ENCODE measurements at places on chromosomes 3 and 15. TPM values are rescaled to one million over a fixed set of nuclear protein-coding genes. Genes with fewer than 3 reads are reported as not detected.

The TPRG1 gene
- not detected for total RNA-seq

The ZNF860 gene
- total RNA-seq, result 3.4 TPM

The GASK1A gene
- total RNA-seq, result not detected

The LRRC31 gene
- not detected for total RNA-seq

The SLC24A5 gene
- total RNA-seq, result not detected

DNA sequence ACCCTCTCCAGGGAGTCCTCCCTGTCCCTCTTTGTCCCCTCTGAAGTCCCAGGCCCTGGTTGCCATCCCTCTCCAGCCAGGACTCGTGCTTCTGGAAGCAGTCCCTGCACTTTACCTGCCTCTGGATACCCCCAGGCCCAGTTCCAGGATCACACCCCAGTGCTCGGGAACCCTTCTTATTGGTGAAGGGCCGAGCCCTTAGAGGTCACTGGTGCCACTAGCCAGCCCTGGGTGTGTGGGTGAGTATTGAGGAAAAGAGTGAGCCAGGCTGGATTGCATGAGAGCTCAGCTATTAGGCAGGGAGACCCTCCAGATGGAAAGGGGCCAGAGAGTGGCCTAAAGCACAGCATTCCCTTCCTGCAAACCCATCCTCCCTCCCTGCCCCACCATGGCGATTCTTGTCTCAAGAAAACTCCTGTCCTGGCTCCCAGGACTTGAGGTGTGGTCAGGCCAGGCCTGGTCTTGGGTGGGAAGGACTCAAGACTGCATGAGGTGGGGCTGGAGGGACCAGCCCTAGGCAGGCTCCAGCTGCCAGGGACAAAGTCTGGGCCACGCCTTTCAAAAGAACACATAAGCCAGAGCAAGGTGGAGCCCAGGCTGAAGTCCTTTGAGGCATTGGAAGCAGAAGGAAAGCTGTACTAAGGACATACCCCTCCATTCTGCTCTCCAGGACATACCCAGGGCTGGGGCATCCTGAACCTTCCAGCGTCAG is 4.8 kb upstream of the PHGR1 start:
- no peak for DNase-seq

DNA sequence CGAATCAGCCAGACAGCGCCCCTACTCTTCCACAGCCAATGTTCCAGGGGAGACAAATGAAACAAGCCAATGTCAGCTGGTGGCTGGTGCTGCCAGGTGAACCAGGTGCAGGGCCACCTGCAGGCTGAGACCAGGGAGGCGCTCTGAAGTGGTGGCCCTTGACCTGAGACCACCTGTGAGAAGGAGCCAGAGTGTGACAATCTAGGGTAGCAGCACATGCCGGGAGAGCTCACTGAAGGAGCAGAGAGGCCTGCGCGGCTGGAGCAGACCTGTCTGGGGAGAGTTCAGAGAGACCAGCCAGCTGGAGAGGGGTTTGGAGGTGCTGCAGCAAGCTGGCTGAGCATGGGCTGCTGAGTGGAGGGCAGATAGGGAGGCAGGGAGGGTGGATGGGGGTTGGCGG is 693 bp upstream of the STAB1 start:
- no peak for DNase-seq

- DNase-seq, result peak; percentile 82
These were observed 81.6 kb downstream of the HERC1 start for GRCh38 chr15:63752075-63752684.

DNA sequence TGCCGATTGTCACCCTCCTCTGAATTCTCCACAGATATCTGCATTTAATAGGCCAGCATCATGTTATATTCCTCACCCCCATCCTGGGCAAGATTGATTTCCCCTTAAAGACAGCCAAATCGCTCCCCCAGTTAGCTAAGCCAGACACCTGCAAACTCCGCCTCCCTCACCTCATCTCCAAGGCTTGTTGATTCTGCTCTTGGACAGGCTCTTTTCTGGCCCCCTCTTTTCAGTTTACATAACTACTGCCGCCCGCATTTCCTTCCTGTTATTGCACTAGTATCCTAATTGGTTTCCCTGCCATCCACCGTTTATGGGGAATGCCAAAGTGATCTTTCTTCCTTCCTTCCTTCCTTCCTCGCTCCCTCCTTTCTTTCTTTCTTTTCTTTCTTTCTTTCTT is 214.7 kb upstream of the MRPL3 start:
- no peak for DNase-seq

GRCh38 chr3:150663461-150663860 is 40.3 kb downstream of the ERICH6 start:
- no peak for DNase-seq

- DNase-seq, result no peak
These were observed 130.3 kb downstream of the DTWD1 start for GRCh38 chr15:49751191-49751590.

DNA sequence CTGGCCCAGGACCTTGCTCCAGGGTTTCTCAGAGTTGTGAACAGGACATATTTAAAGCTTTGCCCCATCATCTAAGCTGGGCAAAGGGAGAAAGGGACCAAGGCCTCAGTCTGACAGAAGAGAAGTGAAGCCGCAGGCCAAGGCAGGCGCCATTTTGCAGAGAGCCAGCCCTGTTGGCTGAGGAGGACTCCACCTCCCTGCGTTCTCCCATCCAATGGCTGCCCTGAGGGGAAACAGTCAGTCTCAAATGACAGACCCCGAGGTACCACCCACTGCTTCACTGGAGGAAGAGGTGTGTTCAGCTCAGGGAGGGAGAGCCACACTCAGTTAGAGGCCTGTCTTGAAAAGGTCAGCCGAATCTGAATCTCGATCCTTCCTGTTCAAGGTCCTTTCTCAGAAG is 86.1 kb downstream of the ADAMTS17 start:
- DNase-seq, result no peak

- peak; percentile 32 for DNase-seq
These were observed 36.0 kb upstream of the ULK4 start for GRCh38 chr3:41997702-41998550.

DNA sequence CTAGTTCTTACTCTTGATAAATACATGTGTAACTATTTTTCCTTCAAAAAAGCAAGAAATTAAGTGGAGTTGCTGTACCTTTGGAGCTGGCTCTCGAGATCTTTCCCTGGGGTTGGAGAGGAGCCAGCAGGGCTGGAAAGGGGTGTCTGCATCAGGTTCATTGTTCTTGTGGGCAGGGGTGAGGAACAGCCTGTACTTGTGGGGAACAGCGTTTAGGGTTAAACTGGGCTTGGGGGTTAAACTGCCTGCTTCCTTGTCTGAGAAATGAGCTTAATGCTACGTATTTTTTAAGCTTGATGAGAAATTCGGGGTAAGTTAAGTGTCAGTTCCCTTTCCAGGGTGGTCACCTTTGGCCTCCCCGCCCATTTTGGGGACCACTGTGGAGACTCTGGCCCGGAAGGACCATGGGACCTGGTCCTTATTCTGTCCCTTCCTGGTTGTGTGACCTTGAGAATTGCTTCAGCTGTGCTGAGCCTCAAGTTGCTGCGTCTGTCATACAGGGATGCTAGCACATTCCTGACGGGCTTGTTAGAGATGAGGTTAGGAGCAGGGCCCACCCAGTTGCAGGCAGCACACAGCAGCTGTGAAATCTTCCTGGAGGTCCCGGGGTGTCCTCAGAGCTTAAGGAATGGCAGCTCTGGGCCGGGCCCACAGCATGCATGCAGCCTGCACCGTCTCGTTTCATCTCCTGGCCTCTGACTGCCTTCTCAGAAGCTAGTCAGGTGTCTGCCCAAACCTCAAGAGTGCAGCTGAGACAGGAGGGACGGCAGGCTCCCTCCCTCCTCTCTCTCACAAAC is 11.6 kb downstream of the H1-8 start:
- DNase-seq, result peak; percentile 55

DNA sequence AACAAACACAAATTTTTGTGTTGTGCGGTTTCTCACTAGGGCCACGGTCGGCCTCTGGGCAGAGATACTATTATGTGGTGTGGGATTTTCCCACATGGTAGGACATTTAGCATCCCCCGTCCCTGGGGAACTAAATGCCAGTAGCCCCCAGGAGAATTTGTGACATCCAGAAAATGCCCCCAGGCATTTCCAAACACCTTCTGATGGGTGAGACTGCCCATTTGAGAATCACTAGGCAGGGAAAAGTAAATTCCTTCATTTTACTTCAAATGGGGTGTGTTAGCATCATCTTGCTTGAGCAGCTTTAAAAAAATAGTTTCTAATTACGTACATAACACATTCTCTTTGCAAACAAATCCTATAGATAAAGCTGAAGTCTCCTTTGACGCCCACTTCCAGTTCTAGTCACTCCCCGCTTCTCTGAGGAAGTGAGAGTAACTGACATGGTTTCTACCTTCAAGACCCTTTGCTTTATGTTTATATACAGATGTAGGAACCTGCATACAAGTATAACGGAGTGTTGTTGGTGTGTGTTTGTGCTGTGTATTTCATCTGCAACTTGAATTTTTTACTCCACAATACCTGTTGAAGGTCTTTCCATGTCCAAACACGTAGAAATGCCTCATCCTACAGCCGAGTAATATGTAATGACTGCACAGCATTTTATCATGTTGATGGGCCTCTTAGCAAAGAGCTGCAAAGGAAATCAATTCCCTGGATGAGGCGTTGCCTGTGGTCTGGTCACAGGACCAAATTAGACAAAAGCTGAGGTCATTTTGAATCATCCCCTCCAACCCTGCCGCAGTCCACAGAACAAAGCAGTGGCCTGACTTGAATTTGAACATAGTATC is 31.4 kb upstream of the ZBTB38 start:
- DNase-seq, result peak; percentile 85

- no peak for DNase-seq
These were observed 63.9 kb downstream of the NME9 start for GRCh38 chr3:138265745-138266144.

GRCh38 chr15:65077981-65078352 is 1.4 kb downstream of the KBTBD13 start:
- peak; percentile 83 for DNase-seq

- peak; percentile 54 for DNase-seq
These were observed 20.3 kb upstream of the UACA start for GRCh38 chr15:70783610-70784022.

All from dermis blood vessel endothelial cell (primary cell).